ENCODE measurements at places on chromosomes 16 and 17.

- DNase-seq: no peak
These were observed 2.9 kb upstream of the ABCA10 start for GRCh38 chr17:69231521-69231920.

GRCh38 chr17:57562184-57562698 lies 182.9 kb downstream of the CCDC182 start:
- DNase-seq: no peak

GRCh38 chr16:72444696-72445095 lies 272.7 kb upstream of the PMFBP1 start:
- no peak for DNase-seq

- no peak for DNase-seq
These were observed 31.9 kb upstream of the CPHXL start for GRCh38 chr16:75758215-75758614.

GRCh38 chr17:4436381-4436780 lies 2.6 kb downstream of the SPNS3 start:
- DNase-seq: no peak

DNA sequence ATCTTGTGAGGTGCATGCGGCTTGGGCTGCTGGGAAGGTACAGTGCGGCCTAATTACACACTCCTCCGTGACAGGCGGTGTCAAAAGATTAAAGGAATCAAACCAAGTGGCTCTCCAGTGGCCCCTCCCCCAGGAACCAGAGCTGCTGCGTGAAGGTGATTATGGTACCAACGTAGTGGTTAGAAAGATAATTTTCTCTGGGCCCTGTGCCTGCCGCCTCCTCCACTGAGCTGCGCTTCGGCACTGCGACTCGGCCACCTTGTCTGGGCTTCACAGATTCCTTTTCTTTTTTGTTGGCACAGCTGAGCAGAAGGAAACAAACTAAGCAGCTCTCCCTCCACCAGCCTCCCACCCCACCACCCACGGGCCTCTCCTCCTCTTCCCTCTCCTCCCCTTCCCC lies 113.2 kb upstream of the SDK2 start:
- DNase-seq: no peak

DNA sequence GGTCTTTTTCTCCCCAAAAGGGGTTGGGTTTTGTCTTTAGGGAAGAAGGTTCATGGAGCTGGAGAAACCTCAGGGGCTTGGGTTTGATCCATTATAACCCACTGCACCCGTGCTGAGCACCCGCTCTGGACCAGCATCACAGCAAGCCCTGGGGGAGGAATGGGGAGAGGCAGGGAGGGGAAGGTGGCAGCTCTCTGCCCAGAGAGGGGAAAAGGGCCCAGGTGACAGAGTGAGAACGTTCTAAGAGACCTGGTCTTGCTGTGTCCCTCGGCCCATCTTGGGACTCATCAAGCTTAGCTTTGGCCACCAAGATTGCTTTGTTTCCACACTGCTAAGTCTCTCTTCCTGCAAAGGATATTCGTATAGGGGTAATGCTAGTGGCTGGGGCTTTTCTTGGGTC lies 38.2 kb upstream of the TAC4 start:
- DNase-seq: no peak

DNA sequence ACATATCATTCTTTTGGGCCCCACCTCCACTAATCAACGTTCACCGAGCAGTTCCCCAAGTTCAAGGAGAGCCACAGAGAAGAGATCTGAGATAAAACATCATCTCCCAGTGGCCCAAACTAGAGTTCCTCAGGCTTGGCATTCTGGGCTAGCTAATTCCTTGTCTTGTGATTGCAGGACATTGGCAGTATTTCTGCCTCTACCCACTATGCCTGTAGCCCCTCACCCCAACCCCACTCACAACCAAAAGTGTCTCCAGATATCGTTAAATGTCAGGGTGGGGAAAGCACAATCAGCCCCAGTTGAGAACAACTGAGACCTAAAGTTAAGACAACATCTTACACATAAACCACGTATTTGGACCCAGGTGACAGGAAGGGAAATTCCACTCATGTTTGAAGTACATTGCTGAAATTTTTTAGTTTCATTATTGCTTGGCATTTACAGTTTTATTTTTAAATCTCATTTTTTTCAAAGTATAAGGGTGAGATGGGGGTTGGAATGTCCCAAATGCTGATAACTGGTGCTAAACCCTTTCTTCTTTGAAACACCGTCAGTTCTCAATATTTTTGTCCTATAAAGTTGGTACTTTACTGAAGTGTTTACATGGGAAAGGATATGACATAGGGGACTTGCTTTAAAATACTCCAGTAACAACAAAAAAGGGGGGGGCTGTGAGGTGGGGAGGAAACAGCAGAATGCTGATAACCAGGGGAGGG lies 13.6 kb downstream of the ZC3H7A start:
- DNase-seq: no peak

DNA sequence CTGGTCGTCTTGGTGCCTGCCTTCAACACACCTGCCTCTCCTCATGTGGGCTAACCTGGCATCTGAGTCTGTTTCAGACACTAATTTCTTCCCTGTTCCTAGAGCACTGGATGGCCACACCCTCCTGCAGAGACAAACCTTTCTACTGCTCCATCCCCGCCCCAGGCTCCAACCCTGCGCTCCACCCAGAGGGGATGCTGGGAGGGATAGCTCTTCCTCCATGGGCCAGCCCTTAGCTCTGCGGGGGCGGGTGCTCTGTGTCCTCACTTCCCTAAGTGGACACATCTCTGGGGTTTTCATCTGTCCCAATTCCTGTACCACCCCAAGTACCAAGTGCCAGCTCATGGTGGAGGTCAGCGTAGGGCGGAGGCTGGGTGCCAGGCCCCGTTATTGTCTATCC lies 11.0 kb upstream of the CRISPLD2 start:
- DNase-seq: no peak

GRCh38 chr17:73566905-73567782 lies 77.1 kb downstream of the SDK2 start:
- no peak for DNase-seq

DNA sequence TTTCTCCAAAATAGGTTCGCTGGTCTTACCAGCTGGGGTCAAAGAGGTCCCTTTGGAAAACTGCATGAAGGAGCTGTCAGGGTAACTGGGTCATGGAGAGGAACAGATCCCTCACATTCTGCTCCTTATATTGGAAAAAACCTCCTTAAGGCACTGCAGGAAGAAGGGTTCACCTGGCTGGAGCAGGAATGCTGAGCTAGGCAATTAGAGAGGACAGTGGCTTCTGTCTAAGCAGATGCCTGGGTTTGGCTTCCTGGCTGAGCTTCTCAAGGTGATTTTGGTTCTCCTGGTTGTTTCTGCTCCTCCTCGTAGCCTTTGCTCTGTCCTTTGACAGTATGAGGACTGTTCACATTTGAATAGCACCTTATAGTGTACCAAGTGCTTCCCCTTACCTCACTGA lies 19.6 kb downstream of the ITGB3 start:
- DNase-seq: no peak

DNA sequence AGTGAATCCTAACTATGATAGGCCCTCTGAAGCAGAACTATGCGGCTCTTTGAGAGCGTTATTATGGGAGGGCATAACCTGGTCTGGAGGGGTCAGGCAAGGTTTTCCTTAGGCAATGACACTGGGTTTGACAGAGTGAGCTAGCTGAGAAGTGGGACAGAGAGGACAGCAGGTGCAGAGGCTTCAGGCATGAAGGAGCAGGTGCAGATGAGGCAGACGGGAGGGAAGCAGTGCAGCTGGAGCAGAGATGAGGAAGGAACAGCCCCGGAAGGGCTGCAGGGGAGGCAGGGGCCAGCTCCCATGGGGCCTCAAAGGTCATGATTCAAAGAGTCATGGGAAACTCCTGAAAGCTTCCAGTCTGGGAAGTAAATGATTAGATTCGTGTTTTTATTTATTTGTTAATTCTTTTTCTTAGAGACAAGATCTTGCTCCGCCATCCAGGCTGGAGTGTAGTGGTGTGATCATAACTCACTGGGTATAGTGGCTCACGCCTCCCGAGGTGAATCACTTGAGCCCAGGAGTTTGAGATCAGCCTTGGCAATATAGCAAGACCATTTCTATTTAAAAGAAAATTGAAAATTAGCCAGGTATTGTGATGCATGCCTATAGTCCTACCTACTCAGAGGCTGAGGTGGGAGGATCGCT lies 5.4 kb downstream of the MARCHF10 start:
- no peak for DNase-seq

GRCh38 chr16:50368410-50369132 lies at the start of gene BRD7:
TSS of gene BRD7 (minus strand) at chr16:50368988. CDS start at chr16:50368774, 214 bp downstream.
- DNase-seq: no peak

DNA sequence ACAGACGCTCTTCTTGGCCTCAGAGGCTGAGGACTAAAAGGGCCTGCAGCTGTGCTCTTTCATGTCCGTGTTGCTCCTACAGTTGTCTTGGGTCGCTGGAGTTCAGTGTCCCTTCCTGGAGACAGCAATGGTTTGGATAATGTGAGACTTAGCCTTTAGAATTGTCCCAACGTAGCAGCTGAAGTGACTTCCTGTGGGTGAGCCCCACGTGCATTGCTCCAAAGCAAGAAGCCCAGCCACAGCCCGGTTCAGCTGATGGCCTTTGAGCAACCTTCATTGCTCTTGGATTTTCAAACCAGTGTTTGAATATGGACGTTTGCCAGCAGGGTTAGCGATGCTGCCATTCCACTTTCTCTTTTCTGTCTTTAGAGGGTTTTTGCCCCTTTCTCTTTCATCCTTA lies 19.7 kb downstream of the TMEM11 start:
- no peak for DNase-seq

DNA sequence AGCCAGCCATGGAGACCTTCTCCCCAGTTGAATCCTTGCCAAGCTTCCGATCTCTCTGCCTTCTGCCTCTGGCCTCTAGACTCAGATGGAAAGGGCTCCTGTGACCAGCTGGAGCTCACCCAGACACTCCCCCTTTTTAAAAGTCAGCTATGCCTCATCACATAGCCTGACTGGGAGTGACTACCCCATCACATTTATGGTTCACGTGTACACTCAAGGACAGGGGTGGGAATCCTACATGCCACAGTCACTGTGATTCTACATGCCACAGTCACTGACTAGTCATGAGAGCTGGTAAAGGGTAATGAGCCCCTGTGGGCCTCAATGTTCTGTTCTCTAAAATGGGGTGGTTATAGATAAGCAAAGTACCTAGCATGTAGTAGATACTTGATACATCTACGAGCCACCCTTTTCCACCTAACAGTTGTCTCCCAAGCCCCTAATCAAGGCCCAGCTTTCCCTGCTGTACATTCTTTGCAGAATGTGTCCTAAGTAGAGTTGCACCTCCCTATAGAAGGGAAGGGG lies 85.1 kb downstream of the RGS9 start:
- no peak for DNase-seq

DNA sequence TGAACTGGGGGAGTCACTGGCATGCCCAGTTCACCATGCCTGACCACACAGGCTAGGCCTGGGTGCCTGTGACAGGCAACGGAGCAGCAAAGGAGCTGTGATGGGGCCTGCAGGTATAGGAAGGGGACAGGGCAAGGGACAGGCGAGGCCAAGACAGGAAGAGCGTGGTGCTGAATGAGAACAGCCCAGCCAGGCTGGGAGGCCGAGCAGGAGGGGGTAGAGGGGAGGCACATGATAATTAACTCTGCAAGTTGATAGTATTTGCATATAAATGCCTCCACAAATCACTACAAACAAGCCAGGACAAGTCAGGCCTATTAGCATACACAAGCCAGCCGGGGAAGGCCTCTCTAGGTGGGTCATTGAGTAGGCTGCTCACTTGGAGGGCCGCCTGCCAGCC lies 7.8 kb downstream of the ZFHX3 start:
- no peak for DNase-seq

GRCh38 chr17:14037453-14037852 lies 31.9 kb upstream of the COX10 start:
- no peak for DNase-seq

DNA sequence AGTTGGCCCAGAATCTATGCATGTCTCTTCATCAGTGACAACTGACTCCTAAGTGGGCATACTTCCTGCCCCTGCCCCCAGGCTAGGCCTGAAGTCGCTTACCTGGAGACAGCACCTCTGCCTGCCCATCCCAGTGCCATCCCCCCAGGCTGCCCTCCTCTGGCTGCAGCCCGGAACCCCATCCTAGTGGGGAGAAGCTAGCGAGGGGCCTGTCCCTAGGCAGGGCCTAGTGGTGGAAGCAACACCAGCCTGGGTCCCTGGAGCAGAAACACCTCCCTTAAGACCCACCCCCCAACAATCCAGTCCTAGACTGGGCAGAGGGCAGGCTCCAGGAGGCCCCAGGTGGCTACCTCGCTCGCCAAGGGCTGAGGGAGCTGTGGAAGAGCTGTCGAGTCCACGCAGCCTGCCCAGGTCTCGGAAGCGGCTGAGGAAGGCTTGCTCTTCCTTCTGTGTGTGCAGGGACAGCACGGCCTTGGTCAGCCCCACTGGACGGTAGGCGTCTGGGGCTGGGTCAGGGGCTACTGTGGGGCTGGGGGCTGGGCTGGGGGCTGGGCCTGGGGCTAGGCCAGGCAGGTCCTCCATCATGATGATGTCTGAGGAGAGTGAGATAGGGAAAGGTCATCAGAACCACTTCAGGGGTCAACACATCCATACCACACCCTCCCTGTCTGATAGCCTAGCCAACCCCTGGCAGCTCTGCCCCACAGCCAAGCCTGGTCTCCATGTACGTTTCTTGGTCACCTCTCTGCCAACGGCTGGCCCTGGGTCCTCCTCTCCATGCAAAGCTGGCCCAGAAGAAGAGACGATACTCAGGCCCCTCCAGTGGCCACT lies 7.6 kb downstream of the PER1 start:
- DNase-seq: no peak

DNA sequence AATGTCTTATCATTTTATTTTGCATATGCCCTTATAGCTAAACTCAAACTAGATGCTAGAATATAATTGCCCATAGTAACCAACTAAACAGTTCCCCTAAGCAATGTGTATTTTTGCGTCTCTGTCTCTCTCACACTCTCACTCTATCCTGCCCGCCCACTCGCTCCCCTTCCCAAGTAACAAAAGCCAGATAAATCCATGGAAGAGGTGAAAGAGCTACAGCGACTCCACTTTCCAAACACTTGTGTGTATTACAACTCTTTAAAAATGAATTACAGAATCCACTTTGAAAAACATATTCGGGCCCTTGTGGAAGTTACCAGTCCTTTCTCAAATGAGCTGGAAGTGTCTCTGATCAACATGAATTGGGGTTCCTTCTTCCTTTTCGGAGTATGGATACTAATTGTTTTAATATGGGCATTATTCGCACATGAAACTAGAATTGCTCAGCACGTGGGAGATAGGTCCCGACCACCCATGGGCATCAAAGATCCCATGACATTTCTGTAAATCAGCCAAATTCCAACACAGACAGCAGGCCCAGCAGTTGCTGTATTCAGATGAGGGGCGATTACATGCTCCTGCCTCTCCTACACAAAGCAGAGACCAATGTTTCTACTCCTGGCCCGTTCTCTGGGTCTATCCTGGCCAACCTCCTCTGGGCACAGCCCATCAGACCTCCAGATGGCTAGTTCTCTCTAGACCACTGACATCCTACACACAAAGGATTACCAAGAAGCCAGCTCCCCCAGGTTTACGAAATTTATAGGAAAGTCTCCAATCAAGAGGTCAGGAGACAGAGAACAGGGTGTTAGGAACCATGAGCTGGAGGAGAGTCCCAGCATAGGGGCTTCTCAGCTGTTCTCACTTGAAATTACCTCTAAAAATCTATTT lies 121.5 kb downstream of the ZFHX3 start:
- no peak for DNase-seq

DNA sequence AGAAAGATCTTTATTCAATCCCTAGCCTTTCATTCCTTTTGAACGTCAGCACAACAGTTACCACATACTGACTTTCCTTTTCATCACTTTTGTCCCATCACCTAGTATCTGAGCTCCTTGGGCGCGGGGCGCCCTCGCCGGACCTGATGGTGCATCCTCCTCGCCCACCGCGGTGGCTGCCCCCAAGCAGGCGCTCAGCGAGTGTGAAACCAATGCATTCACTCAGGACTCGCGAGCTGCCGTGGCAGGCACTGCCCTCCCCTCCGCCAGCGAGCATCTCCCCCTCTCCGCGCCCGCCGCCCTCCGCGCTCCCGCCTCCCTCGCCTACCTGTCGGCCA lies 756 bp downstream of the KLHL11 start:
- no peak for DNase-seq
